ENCODE measurements at places on chromosomes 3 and 15.

DNA sequence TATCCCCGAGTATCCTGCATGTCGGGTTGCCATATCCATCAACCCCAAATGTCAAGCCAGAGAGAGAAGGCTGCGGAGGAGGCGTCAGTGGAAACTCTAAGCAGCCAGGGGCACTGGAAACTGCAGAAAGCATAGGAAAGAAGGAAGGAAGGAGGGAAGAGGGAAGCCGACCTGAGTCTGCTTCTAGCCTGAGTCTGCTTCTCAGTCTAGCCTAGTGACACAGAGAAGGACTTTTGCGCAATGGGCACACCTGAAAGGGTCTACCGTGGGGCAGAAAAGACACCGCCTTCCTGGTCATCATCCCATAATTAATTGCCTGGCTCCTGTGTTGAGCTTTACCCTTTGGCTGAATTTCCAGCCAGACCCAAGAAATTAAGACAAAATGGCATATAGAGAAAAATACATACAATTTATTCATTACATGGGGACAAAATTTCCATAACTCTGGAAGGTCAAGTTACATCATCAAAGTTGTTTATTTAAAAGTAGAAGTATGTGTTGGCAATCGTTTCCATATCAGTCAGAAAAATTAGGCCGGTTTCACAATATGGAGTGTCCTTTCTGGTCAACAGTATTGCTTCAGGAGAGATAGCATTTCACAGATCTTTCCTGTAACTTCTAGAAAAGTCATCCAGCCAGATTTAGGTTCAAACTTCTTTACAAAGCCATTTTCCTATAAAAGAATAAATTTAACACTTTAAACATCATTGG is 10.3 kb downstream of the BCL2A1 start:
- no peak for DNase-seq

- no peak for DNase-seq
These were observed 252.3 kb downstream of the PTPRG start for GRCh38 chr3:61813636-61814035.

DNA sequence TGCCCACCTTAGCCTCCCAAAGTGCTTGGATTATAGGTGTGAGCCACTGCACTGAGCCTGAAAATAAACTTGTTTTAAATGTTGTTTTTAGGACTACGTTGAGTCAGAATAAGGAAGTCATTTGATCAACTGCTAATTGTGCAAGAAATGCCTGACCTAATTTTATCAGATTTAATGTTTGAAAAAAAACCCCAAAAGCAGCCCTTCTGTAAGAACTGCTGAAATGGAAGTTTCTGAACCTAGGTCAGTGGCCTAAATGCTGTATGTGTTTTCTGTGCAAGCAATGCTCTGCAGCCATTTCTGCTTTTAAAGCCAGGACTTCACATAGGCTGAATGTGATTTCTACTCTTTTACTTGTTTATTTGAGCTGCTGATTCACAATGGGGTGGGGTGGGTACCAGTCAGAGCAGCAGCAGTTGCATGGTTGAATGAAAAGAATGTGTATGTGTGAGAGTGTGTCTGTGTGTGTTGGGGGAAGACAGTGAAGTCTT is 6.6 kb downstream of the GPX1 start:
- DNase-seq = no peak

DNA sequence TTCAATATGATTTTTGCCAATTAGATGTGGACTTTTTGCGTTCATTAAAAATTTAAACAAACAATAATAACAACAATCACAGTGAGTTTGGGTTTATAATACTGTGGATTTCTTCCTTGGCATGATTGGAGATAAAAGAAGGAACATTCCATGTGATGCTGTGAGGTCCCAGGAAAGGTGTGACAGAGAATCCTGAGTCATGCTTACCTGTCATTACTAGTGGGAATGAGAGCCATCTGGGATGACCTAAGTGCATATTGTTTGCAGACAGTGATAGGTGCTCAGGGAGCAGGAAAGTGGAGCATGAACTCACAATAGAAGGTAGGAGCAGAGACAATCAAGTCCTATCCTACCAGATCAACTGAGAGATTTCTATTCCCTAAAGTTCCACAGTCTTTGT is 766.5 kb upstream of the CFAP20DC start:
- DNase-seq = no peak

GRCh38 chr15:46607077-46607476 is 972.2 kb downstream of the SQOR start:
- no peak for DNase-seq

Measured in stimulated activated CD4-positive, alpha-beta T cell treated with anti-CD3 and anti-CD28 coated beads, Interleukin-15, amount 100 ng/mL, for 24 hours (primary cell).